ENCODE measurements at places on chromosomes 1 and 21. TPM values are rescaled to one million over a fixed set of nuclear protein-coding genes. Genes with fewer than 3 reads are reported as not detected.

The HP1BP3 gene
- total RNA-seq = 76.5 TPM

The FBXO28 gene
- total RNA-seq = 20.9 TPM

The KIAA1614 gene
- total RNA-seq = 0.13 TPM

DNA sequence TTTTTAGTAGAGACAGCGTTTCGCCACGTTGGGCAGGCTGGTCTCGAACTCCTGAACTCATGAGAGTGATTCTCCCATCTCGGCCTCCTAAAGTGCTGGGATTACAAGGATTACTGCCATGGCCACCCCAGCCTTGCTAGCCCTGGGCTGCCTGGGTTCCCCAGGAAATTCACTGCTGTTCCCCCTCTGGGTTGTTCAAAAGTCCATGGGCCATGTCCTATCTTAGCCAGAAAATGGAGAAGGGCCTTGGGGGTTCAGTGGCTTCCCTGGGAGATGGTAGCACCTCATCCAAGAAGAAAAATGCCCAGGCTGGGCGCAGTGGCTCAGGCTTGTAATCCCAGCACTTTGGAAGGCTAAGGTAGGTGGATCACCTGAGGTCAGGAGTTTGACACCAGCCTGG, 20.9 kb downstream of the SLC26A9 start:
- no peak overlapping the region for H3K4me3 ChIP-seq
- no peak overlapping the region for H3K27ac ChIP-seq
- no peaks in the 10 kb centered on the region for H3K4me1 ChIP-seq
- no peak for DNase-seq
- no peaks in the 10 kb centered on the region for H3K27me3 ChIP-seq

- no peaks in the 10 kb centered on the region for H3K4me1 ChIP-seq
- no peak overlapping the region for H3K4me3 ChIP-seq
- no peaks in the 10 kb centered on the region for H3K36me3 ChIP-seq
- no peak overlapping the region for H3K27ac ChIP-seq
- no peaks in the 10 kb centered on the region for H3K27me3 ChIP-seq
Observed at GRCh38 chr1:15180189-15180588, 26.6 kb downstream of the TMEM51 start.

All from right lobe of liver (tissue), 6 donors.